Aorta (tissue), 5 donors: ENCODE measurements at places on chromosomes 6 and 20.

DNA sequence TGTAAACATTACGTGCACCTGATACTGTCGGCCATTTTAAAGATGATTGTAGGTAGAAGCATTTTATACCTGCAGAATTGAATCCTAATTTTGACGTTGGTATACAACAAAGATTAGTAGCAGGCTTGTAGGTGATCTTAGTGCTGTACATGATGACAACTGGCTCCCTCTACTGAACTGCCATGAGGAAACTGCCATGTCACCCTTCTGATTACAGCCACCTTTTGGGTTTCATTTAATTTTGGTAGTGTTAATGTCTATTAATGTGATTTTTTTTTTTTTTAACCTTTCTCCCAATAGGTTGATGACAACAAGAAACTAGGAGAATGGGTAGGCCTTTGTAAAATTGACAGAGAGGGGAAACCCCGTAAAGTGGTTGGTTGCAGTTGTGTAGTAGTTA, 2.3 kb downstream of the RPS12 start:
- DNase-seq, result no peak

DNA sequence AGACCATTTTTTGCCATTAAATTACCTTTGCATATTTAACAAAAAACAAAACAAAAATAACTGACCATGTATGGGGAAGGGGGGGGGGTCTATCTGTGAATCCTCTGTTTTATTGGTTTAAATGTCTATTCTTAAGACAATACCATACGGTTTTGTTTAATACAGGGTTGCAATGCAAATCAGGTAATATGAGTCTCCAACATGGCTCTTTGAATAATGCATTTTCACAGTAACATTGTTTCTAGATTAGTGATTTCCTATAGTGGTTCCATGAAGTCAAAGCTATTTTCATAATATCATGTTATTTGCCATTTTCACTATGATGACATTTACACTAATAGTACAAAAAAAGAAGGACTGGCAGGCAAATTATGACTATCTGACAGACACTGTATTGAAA, 64.7 kb upstream of the LYRM2 start:
- no peak for DNase-seq

- no peak for DNase-seq
Observed at GRCh38 chr6:83221276-83221675, 28.1 kb downstream of the RWDD2A start.

- DNase-seq, result no peak
Observed at GRCh38 chr6:166942393-166943168, 13.8 kb downstream of the RNASET2 start.

GRCh38 chr20:645318-646106, 7.5 kb downstream of the SRXN1 start:
- peak; percentile 88 for DNase-seq

DNA sequence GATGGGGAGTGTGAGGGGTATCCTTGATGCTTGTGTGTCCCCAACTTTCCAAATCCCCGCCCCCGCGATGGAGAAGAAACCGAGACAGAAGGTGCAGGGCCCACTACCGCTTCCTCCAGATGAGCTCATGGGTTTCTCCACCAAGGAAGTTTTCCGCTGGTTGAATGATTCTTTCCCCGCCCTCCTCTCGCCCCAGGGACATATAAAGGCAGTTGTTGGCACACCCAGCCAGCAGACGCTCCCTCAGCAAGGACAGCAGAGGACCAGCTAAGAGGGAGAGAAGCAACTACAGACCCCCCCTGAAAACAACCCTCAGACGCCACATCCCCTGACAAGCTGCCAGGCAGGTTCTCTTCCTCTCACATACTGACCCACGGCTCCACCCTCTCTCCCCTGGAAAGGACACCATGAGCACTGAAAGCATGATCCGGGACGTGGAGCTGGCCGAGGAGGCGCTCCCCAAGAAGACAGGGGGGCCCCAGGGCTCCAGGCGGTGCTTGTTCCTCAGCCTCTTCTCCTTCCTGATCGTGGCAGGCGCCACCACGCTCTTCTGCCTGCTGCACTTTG, at the start of gene TNF:
Gene TNF (plus strand): TSS at position 231 of the 567 bp plus-strand sequence. CDS start 177 bp downstream, at position 408.
- DNase-seq, result peak; percentile 78

GRCh38 chr6:155628306-155628705, 172.7 kb upstream of the NOX3 start:
- no peak for DNase-seq

DNA sequence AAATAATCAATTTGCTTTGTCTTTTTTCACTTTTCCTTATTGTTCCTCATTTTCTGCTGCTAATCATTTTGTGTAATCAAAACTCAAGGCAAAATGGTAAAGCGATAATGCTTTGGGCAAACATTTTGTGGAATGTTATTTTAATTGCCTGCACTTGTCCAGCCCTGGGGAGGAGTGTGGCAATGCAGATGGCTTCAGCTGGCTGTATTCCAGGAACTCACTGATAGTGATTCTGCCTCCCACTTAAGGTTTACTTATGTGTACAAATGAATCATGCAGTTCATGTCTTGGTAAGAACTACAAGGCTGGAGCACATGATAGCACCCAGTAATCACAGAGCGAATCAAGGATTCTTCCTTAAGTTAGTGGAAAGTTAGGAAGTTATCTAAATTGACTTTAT, 107.8 kb downstream of the COL19A1 start:
- no peak for DNase-seq

DNA sequence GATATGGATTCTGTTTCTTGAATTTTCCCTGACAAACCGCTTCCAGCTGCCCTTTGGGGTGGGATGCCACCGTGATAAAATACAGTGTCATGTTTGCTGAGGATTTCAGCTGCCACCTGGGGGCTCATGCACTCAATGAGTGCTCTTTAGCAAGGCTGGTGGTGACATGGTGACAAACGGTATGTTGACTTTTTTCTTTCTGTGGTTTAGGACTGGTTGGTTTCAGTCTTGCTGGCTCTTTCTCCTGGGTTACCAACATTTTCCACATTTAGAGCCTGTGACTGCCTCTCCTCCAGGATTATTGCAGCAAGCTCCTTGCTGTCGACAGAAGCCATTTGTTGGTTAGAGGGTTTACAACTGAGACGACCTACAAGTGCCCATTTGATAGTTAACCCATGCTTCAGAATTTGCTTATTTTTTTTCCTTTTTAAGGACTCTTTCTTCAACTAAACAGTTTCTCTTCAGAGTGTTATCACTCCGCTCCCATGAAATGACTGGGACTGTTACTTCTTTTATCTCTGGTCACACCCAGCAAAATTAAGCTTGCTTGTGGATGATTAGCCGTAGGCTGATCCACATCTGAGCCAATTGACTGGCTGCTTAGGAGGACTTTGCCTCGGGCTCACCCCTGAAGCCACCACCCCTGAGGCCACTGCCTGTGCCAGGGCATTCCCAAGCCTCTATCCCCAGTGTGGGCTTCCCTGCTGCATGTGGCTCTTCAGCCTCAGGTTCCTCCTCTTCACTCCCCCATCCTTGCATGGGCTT, 48.4 kb upstream of the CDYL start:
- no peak for DNase-seq

GRCh38 chr20:17431621-17432364, 99.4 kb downstream of the BFSP1 start:
- peak; percentile 54 for DNase-seq

DNA sequence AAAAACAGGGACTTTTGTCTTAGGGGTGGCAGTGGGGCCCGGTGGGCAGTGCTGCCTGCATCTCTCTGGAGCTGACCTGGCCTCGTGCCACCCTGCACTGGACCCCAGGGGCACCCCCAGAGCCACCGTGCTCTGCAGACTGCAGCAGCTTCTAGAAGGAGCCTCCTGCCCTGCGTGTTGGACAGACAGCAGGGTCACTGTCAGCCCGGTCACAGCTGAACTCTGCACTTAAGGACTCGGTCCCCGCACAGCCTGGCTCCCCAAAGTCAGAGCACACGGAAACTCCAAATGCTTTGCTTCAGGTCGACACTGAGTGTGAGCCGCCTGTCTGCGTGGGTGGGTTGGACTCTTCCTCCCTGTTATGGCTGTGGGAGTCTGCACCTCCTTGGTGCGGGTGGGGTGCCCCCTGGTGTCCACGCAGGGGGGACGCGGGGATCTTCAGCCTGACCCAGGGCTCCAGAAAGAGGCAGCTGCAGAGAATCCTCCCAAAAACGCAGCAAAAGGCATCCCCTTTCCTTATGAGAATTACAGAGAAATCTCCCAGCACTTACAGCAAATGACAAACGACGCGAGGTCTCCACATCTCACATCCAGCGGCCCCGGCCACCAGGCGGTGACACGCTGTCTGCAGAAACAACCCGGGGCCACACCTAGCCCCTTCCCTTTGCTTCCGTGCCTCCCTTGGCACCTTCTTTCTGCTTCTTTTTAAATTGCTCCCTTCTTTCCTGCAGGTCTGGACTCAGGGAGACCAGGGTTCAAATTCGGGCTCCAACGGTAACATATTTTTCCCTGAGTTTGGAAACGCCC, 36.3 kb upstream of the DACT2 start:
- DNase-seq, result no peak

- peak; percentile 77 for DNase-seq
Observed at GRCh38 chr6:36386495-36387439, 702 bp downstream of the ETV7 start.

DNA sequence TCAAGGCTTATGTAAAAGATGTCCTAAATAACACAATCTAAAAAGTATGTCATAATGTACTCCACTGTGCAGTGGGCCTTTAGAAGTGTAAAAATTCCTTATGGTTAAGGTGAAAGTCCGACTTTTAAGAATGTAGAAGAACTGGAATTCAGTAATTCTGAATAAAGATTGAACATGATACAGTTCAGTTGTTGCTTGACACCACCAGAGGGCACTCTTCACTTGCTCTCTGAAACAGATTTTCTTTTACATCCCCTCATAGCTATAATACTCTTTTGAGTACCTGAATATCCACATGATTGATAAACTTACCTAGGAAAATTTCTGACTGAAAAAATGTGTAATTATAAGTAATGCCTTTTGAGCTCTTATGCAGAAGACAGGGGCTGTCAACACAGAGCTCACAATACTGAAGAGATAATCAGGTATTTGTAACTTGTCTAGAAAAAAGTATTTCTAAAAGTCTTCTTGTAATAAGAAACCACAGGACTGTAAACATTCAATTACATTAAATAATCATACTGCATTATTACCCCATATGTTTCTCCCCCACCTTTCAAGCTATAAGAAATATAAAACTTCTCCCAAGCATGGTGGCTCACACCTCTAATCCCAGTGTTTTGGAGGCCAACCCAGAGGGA, 92.1 kb downstream of the POPDC3 start:
- DNase-seq, result no peak

- no peak for DNase-seq
Observed at GRCh38 chr6:127266892-127267645, 405 bp downstream of the RNF146 start.

DNA sequence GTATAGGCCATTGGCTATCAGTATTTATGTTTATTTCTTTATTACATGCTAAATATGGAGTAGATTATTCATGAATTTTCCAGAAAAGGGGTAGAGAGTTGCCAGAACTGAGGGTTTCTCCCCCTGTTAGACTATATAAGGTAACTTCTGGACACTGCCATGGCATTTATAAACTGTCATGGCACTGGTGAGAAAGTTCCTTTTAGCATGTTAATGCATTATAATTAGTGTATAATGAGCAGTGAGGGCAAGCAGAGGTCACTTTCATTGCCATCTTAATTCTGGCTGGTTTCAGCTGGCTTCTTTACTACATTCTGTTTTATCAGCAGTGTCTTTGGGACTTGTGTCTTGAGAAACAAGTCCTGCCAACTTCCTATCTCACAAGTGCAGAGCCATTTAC, 220.0 kb upstream of the CNR1 start:
- no peak for DNase-seq

DNA sequence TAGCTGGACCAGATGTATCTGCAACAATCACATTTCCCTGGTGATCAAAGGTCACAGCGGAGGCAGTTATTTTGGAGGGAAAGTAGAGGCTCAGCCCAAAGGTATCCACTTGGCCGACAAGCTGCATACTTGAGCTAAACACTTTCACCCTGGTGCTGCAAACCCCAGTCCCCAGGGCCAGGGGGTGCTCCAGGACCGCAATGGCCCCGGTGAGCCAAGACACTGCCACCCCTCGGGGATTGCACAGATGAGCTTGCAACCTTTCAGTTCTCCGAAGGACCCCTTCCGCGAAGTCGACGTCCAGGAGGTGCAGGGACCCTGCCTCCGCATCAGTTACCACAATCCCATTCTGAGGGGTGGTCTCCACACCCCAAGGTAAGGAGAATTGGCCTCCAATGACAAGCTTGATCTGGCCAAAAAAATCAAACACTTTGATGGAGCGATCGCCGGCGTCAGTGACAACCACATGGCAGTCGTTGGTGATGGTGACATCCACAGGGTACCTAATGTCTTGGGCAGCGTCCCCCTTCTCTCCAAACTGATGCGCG, 823 bp downstream of the NHLRC1 start:
- no peak for DNase-seq

- no peak for DNase-seq
Observed at GRCh38 chr20:32534661-32535240, 50.4 kb downstream of the NOL4L start.

DNA sequence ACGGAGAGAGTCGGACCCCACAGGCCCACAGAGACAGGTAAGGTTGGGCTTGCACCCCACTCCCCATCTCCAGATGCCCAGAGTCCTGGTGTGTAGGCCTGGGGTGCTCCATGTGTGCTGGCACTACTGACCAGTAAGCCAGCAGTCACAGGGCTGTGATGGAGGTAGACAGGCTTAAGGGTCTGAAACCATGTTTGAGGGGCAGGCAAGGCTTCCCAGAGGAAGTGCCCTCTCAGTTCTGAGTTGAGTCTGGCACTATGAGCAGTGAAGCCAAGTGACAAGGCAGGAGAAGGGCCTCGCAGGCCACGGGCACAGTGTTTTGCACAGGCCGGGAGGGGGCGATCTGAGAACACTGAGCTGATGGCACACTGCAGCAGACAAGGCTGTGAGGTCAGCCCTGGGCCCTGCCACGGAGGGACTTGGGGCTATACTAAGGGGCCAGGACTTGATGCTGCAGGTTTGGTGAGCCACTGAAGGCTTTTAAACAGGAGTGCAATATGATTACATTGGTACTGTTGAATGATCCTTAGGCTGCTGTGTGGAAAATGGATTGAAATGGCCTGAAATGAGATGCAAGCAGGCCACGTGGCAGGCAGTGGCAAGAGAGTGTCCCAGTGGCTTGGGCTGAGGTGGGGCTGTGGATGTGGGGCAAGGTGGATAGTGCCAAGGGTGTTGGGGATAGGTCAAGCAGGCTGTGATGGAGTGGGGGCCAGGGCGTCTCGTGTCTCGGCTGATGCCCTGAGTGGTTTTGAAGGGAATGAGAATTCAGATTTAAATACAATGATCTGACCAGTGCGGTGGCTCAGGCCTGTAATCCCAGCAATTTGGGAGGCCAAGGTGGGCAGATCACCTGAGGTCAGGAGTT, 20.3 kb downstream of the TTBK1 start:
- DNase-seq, result peak; percentile 88

GRCh38 chr6:53611342-53611741, 54.2 kb downstream of the KLHL31 start:
- DNase-seq, result no peak

- no peak for DNase-seq
Observed at GRCh38 chr6:10733151-10733715, 10.4 kb downstream of the TMEM14C start.

DNA sequence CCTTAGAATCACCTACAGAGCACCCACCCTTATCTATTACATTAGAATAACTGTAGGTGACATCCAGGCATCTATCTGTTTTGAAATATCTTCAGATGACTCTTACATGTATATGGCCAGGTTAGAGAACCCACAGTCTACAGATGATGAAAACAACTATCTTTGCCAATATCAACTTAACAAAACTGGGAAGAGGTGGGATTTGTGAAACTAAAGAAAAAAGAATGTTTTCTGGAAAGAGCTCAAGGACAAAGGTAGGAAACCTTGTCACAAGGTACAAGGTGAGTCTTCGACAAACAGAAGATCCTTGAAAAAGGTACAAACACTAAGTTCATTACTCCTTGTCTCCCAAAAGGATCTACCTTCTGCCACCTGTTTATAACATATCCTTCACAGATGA, 47.0 kb upstream of the DST start:
- DNase-seq, result no peak
